ENCODE measurements at places on chromosomes 1 and 21. TPM values are rescaled to one million over a fixed set of nuclear protein-coding genes. Genes with fewer than 3 reads are reported as not detected.

Gene MSH4
- 0.09 TPM for total RNA-seq

Gene ANGPTL1
- total RNA-seq: not detected

Gene CELA3B
- total RNA-seq: not detected

Gene RIPPLY3
- total RNA-seq: not detected
